ENCODE measurements at places on chromosomes 5 and 9. TPM values are rescaled to one million over a fixed set of nuclear protein-coding genes. Genes with fewer than 3 reads are reported as not detected.

Gene SPATA31A3
- not detected for total RNA-seq

Gene NUP214
- 26.5 TPM for total RNA-seq

Gene CER1
- 1,033 TPM for total RNA-seq

Gene AMBP
- 1.7 TPM for total RNA-seq

Gene C8G
- not detected for total RNA-seq

Gene WHRN
- 10.6 TPM for total RNA-seq

Gene ADGRD2
- total RNA-seq = not detected

Gene C9
- total RNA-seq = not detected

Gene CCNI2
- 0.07 TPM for total RNA-seq

Gene TXNDC8
- not detected for total RNA-seq

Gene CEP120
- 13.9 TPM for total RNA-seq

Gene IL9
- total RNA-seq = not detected

Gene PRDM9
- total RNA-seq = not detected

Gene PIP5KL1
- total RNA-seq = 3.4 TPM

Gene MATR3
- total RNA-seq = 239 TPM

Gene ANKRA2
- total RNA-seq = 16.2 TPM

Gene C1QTNF3
- total RNA-seq = 0.59 TPM

Gene SH3GL2
- 0.67 TPM for total RNA-seq

Gene PCDHB5
- total RNA-seq = 0.07 TPM

All from H7 (cell line).